ENCODE measurements at places on chromosomes 16 and 17.

- peak; percentile 42 for DNase-seq
These were observed 15.0 kb upstream of the C16orf95 start for GRCh38 chr16:87332150-87332549.

GRCh38 chr16:72240466-72240865 lies 68.5 kb upstream of the PMFBP1 start:
- no peak for DNase-seq

DNA sequence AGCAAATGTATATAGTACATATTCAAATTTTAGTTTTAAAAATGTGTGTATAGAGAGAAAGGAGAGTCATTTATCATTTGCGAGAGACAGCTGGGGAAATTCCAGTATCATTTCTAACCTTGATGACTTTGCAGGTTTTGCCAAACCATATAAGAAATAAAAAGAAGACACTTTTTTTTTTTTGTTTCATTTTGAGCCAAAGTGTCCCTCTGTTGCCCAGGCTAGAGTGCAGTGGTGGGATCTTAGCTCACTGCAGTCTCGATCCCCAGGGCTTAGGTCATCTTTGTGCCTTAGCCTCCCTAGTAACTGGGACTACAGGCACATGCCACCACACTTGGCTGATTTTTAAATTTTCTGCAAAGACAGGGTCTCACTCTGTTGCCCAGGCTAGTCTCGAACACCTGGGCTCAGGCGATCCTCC lies 38.4 kb upstream of the VWA3A start:
- DNase-seq: no peak

GRCh38 chr17:859061-859823 lies 77.1 kb downstream of the MRM3 start:
- no peak for DNase-seq

- DNase-seq: no peak
These were observed 19.1 kb downstream of the METRNL start for GRCh38 chr17:83098241-83099085.

DNA sequence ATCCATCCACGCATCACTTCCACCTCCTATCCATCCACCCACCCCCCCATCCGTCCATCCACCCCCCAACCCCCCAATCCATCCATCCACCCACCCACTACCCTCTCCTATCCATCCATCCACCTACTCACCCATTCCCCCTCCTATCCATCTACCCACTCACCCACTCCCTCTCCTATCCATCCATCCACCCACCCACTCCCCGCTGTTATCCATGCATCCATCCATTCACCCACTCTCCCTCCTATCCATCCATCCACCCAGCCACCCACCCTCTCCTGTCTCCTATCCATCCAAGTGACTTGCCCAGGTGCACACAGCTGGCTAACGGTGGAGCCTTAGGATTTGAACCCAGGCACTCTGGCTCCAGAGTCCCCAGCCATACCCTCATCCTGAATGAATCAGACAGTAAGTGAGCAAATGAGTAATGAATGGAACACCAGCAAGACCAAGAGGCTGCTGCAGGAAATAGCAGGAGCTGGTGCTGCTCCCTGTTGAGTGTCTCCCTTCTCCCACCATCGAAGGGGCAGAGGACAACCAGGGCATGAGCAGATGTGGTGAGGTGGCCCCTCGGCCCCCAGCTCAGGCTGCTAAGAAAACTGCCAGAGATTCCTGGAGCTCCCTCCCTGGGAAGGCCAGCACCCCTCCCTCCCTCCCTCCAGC lies 62.5 kb downstream of the LITAF start:
- DNase-seq: no peak

DNA sequence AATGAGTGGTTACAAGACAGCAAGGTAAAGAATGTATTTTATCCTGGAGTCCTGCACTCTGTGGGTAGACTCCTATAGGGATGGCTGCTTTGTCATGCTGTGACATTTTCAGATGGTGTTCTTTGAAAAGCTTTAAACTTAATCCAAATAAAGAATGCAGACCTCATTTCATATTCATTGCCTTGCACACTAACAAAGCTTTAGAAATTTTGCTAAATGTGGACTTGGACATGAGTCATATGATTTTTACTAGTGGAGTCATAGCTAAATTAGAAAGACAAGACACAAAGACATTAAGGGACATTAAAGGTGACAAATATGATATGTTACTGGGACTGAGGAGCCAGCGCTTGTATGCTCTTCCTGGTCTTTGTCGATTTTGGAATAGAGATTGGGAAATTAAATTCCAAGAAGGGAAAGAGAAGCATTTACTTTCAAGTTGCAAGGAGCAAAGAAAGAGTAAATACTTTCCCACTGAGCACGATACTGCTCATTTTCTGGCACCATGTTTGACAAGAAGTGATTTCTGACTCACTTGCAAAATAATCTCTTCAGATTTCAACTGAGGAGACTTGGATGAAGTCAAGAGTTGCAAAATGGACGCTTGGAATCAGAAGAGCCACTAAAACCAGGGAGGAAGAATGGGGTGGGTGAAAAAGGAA lies 152.9 kb upstream of the MYOCD start:
- DNase-seq: peak; percentile 83

- peak; percentile 80 for DNase-seq
These were observed 9.1 kb upstream of the METTL9 start for GRCh38 chr16:21590287-21590686.

- DNase-seq: no peak
These were observed 39.0 kb downstream of the CUEDC1 start for GRCh38 chr17:57915985-57916757.

GRCh38 chr17:43673516-43674323 lies 12.0 kb upstream of the MEOX1 start:
- peak; percentile 69 for DNase-seq

DNA sequence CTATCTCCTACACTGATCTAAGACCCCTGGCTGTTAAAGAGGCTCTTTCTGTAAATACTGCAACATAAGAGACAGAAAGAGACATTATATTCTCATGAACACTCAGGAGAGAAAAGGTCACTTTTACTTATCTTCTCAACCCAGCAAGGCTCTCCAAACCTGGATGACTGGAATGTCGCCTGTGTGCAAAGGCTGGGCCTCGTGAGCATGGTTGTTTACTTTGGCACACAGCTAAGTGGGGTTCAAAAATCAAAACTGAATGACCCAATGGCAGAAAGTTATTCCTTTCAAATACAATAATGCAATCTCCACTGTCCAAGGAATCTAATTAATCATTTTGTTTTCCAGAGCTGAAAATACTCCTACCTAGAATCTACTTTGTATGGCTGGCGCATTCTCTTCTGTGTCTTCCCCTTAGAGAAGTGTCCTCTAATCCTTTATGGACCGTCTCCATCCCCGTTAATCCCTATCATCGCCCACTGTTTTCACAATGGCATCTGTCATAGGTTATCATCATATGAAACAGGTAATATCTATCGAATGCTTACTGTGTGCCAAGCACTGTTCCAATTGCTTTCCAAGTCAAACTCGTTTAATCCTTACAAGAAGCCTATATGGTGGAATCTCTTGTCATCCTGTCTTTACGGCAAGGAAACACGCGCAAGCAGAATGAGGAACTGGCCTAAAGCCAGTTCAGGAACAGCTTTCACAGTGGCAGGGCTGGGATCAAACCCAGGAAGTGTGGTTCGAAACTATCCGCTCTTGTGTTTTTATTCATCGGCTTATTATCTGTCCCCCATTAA lies 1.3 kb downstream of the SLX4 start:
- peak; percentile 25 for DNase-seq

DNA sequence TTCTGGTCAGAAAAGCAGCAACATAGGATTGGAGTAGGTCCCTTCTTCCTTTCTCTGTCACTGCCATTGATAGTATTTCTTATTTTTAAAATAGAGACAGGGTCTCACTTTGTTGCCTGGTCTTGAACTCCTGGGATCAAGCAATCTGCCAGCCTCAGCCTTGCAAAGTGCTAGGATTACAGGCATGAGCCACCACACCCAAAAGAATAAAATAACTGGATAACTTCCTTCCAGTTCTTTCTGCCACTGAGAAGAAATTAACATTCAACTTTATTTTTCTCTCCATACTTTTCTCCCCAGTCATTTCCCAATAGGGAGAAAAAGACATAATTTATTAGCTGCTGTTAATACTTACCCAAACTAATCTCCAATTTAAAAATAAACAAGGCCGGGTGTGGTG lies 91.9 kb upstream of the MED13 start:
- DNase-seq: no peak

- DNase-seq: peak; percentile 39
These were observed 1.3 kb downstream of the NQO1 start for GRCh38 chr16:69724981-69725479.

- DNase-seq: no peak
These were observed 277.2 kb upstream of the TBX2 start for GRCh38 chr17:61122326-61122913.

DNA sequence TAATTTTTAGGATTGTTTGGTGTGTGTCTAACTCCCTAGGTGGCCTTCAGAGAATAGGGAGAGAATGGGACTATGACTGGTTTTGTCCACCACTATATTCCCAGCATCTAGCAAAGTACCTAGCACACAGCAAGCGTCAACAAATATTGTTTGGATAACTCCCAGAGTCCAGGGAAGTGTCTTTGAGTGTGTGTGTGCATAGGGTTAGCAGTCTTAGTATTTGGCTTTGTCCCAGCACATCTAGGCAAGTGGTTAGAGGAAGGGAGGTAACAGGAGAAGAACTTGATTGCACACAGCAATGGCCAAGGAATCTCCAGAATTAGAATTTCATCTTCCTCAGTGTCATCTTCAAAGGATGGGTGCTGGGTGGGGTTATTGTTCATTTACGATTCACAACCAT lies 385.4 kb upstream of the CDH5 start:
- no peak for DNase-seq
